ENCODE measurements at places on chromosomes 5 and 9. TPM values are rescaled to one million over a fixed set of nuclear protein-coding genes. Genes with fewer than 3 reads are reported as not detected.

Gene PCDHA6
- not detected for total RNA-seq

Gene OR2K2
- not detected for total RNA-seq

GRCh38 chr5:6703806-6704205 lies 9.4 kb upstream of the TENT4A start:
- no peak for DNase-seq

Gene CDKN2B
- not detected for total RNA-seq

GRCh38 chr5:169029037-169029436 lies 271.9 kb downstream of the SLIT3 start:
- peak; percentile 48 for DNase-seq

GRCh38 chr9:120839146-120839545 lies 3.6 kb downstream of the PSMD5 start:
- DNase-seq: no peak

Gene EQTN
- not detected for total RNA-seq

Gene CORO2A
- total RNA-seq: 1.6 TPM

Gene SPRY4
- total RNA-seq: 33.6 TPM

DNA sequence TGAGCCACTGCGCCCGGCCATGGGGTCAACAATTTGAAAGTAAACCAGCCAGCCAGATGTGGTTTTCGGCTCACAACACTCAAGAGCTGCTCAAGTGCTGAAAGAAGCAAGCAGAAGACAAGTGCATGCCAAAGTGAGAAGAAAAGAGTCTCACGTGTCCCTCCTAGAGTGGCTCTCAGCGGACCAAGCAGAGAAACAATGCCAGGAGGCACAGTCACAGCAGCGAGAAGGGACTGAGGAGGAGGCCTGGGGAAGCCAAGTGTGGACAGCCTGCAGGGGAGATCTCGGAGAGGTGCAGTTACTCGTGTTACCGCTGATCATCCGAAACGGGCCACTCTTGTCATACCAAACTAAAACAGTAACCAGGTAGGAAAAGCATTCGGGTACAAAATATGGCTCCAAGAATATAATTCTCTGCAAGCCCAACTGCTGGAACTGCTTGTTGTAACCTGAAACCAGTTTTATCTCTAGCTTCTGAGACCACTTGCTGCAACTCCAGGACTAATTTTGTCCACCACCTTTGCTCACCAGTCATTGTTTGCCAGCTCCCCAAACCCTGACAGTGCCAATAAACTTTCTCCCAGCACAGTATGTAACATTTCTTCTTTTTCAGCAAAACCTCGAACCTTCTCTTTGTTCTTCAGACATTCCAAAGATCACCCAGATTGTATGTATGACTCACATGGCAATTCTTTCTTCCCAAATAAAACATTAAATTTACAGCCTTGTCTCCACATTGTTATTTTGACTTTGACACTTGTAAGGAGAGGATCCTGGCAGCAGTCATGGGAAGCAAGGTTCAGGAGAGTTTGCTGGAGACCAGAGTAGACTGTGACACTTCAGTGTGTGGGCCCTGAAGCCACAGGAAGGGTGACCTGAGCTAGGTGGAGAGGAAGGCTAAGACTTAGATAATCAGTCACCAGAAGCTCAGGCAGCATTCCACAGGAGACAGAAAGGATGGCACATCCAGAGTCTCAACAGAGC lies 6.3 kb downstream of the SLC35D2 start:
- DNase-seq: no peak

GRCh38 chr9:132731230-132731629 lies 61.0 kb downstream of the GTF3C4 start:
- DNase-seq: no peak

DNA sequence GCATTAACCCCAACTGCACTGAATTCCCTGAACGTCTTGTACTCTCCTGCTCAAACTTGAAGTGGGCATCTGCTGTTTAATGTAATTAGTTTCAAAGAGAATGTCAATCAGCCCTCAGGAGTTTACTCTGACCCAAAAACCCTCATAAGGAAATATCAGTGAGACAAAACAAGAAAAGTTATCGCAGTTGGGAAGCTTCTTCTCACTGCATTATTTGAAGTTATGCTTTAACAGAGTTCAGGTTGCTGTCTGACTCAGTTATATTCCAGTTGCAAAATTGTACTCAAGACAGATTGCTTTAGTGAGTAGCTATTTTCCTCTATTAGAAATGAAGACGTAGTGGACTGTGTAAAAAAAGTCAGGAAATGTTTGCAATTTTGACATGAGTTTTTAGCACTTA lies 52.1 kb downstream of the PPIC start:
- DNase-seq: no peak

Gene STPG3
- total RNA-seq: not detected

DNA sequence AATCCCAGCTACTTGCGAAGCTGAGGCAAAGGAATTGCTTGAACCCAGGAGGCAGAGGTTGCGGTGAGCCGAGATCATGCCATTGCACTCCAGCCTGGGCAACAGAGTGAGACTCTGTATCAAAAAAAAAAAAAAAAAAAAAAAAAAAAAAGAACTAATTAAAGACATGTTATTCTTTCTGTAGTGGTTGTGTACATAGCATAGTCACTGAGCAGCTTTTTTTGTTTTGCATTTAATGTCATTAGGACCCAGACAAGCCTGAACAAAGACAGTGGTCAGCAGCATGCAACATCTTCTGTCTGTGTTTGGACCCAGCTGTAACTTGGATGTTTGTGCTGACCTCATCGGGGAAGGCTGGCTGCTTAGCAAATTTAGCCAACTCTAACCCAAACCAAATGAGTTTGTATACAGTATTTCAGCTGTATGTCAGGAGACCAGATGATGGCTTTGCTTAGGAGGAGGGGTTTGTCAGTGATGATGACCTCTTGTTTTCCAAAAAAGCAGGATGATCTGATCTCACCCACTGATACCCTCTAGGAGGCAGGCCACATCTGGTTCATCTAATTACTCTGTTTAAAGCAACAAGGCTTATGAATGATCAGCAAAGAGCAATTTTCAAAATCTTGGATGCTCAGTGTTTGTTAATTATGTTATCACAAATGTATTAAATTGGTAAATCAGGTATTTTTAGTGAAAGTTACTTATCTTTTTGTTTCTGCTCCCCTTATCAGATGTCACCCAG lies 39.5 kb downstream of the SNCAIP start:
- no peak for DNase-seq

Gene TMEM215
- total RNA-seq: not detected

DNA sequence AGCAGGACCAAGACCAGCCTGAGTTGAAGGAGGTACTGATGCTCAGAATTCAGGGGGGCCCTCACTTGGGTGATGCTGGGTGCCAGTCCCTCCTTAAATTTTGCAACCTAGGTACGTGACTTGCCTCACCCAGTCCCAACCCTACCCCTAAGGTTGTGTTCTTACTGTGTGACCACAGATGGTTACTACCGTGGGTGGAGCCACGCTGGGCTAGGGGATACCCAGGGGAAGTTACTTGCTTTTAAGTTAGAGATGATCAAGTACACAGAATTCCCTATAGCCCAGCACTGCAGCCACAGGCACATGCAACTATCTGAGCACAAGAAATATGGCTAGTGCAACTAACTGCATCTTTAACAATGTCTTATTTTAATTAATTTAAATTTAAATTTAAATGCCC lies 32.9 kb downstream of the NXNL2 start:
- no peak for DNase-seq

DNA sequence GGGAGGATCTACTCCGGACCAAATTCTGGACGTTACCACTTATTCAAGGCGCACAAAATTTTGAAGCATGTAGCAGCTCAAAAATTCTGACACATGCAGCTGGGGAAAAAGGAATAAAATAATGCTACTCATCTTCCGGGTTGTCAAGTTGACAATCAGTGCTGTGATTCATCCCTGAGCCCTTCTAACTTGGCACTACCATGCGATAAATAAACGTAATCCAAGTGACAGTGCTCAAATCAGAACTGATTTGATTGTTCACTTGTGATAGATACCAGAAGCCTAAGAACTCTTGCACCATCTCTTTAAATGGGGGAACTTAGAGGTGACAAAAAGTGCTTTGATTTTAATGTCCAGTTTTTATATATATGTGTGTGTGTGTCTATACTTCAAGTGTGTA lies 230.2 kb upstream of the TLE4 start:
- no peak for DNase-seq

Gene PKN3
- 4.4 TPM for total RNA-seq

DNA sequence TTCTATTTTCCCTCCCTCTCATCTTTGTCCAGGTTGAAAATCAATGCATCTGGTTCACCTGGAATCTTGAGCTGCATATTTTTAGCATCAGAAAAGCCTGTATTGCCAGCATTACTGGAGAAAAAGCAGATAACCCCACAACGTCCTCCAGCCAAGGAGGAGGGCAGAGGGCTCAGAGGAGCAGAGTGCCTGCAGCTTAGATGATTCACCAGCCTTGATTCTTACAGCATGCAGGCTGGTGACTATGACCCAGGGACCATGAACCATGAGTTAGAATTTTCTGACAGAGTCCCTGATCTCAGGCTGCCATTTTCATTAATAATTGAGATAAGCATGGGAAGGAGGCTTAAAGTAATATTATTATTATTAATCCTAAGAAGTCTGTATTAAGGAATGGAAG lies 278.2 kb downstream of the BRINP1 start:
- DNase-seq: no peak

Gene CCDC69
- total RNA-seq: 1.1 TPM

DNA sequence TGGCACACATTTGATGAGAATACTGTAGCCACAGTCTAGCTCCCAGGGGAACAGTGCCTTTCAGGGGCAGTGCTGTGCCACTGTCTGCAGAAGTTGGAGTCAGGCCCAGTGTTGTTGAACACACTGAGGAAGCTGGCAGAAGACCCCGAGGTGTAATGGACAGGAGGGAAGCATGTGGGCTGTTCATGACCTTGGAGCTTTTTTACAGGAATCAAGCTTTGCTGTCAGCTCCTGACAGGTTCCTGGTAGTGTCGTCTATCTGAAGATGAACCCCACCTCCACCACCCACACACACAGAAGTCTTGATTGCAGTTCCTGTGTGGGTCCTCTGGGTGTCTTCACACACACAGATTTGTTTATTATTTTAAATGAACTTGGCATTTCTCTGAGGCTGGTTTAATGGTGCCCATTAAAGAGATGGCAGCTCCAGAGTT lies 40.3 kb upstream of the TNFAIP8 start:
- DNase-seq: peak; percentile 64

- DNase-seq: no peak
Measured at GRCh38 chr9:21729648-21730047, 72.8 kb upstream of the MTAP start.
